ENCODE measurements at places on chromosomes 11 and 22.

GRCh38 chr11:121291896-121292494 lies 576 bp upstream of the SC5D start:
- DNase-seq, result peak; percentile 67

DNA sequence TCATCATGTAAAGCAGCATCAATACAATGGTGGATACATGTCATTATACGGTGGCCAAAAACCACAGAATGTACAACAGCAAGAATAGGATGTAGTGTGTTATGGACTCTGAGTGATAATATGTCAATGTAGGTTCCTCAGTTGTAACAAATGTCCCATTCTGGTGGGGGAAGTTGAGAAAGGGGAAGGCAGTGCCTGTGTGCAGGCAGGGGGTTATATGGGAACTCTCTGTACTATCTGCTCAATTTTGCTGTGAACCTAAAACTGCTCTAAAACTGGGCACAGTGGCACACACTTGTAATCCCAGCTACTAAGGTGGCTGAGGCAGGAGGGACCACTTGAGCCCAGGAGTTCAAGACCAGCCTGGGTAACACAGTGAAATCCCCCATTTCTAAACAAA lies 5.9 kb downstream of the CHKA start:
- DNase-seq, result peak; percentile 82

GRCh38 chr11:57144531-57145320 lies 37.0 kb upstream of the LRRC55 start:
- no peak for DNase-seq

DNA sequence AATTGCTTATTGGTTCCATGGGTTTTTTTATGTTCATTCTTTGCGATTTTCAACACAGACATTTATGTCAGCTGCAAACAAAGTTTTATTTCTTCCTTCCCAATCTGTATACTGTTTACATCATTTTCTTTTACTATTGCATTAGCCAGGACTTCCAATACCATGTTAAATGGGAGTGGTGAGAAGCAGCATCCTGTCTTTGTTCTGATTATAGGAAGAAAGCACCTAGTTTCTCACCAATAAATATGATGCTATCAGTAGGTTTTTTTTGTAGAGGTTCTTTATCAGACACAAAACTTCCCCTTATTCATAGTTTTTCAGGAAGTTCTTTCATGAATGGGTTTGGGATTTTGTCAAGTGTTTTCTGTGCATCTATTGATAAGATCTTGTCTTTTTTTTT lies 28.0 kb upstream of the OR8B8 start:
- peak; percentile 13 for DNase-seq
